ENCODE measurements at places on chromosomes 2 and 18.

DNA sequence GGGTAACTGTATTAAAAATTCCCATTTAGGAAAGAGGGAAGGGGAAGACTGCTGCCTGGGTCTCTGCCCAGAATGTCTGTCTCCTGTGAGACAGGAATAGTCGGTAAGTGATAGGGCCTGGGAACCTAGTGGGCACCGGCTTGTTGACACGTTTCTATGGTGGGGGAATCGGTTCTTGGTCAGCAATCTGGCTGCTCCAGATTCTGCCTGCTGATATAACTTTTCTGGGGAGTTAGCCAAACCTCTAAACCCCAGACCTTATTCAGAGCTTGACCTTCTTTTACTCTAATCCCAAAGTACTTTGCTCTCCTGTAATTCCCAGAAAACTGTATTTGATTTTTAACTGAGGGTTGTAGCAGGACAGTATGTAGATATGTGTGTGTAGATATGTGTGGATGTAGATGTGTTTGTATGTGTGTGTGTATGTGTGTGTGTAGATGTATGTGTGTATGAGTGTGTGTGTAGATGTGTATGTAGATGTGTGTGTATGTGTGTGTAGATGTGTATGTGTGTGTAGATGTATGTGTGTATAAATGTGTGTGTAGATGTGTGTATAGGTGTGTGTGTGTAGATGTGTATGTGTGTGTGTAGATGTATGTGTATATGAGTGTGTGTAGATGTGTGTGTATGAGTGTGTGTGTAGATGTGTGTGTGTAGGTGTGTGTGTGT, 61.8 kb upstream of the TXNDC2 start:
- DNase-seq: no peak

- no peak for DNase-seq
Measured at GRCh38 chr2:176704282-176704858, 435.1 kb downstream of the MTX2 start.

DNA sequence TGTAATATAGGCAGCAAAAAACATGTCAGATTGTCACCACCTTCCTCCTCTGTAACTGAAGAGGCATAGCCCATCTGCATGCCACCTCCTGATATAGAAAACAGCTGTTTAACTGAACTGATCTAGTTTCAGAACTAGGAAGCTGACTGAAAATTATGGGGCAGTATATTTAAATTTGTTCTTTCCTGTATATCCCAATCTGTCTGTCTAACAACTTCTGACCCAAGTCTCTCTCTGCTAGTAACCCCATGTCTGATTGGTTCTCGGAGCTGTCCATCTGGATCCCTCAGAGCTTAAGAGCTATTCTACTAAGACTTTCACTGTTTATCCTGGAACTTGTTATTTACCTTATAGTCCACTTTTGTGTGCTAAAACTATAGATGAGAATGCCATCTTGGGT, 68.2 kb upstream of the SLC35G4 start:
- DNase-seq: no peak

GRCh38 chr2:40962026-40962425, 510.1 kb upstream of the SLC8A1 start:
- DNase-seq: no peak

GRCh38 chr2:120278901-120279300, 26.2 kb downstream of the RALB start:
- no peak for DNase-seq

- DNase-seq: no peak
Measured at GRCh38 chr18:51077217-51077616, 47.2 kb downstream of the SMAD4 start.
